ENCODE measurements at places on chromosomes 7 and 10. TPM values are rescaled to one million over a fixed set of nuclear protein-coding genes. Genes with fewer than 3 reads are reported as not detected.

Gene LUC7L2
- 58.1 TPM for polyA plus RNA-seq

Gene JAKMIP3
- polyA plus RNA-seq, result not detected

Gene DPP6
- not detected for polyA plus RNA-seq

Gene ADCK2
- 29.9 TPM for polyA plus RNA-seq

Gene MEOX2
- not detected for polyA plus RNA-seq

Gene HMX2
- polyA plus RNA-seq, result not detected

Gene AKR1C8
- polyA plus RNA-seq, result 0.52 TPM

Gene AGMO
- polyA plus RNA-seq, result not detected
